ENCODE measurements at places on chromosomes 6 and 20.

DNA sequence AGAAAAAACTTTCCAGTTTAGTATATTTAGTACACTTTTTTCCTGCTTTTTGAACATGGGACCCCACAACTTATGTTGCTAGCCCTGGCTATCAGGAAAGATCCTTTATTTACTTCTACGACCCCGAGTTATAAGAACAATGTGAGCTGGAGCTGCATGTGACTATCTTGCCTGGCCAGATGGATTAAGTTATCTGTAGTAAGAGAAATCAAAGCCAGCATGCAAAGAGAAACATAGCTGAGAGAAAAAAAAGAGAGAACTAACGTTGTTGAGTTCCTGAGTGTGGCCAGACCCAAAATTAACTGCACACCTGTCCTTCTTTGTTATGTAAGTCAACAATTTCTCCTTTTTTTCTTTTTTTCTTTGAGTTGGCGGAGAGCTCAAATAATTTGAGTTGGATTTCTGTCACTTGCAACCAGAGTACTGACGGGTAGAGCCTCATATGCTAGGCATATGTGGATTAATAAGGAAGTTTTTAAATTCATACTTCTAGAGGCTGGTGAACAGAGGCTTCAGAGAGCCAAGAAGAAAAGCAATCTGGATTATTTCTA is 219.5 kb downstream of the HACE1 start:
- DNase-seq: no peak

DNA sequence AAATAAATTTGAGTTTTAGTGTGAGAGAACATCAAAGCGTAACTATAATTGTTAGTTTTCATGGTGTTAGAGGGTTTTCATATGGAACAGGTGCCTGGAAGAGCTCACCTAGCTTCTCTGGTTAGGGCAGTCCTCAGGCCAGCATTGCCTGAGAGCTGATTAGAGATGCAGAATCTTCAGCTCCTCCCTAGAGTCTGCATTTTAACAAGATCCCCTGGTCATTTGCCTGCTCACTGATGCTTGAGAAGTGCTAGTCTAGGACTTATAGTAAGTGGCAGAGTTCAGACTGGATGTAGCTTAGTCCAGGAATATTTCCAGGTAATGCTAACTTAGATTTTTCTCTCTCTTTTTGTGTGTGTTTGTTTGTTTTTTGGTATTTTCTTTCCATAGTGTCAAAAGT is 21.7 kb upstream of the SMIM26 start:
- no peak for DNase-seq

GRCh38 chr6:105821777-105822176 is 264.4 kb upstream of the PRDM1 start:
- no peak for DNase-seq

DNA sequence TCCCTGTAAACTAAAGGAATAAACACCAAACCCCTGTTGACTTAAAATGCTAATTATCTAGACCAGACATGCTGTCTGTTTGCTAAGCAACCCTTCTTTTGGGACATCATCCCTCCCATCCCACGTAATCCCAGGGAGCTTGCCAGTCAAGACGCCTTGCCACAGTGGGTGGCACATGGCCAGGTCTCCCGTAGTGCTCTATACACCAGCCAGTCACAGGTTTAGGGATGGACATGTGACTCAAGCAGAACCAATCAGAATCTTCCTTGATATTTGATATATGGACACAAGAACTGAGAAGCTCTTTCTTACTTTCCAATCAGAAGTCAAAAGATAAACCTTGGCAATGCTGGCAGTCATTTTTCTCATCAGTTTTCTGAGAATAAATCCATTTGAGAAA is 60.0 kb downstream of the CNKSR3 start:
- DNase-seq: no peak

DNA sequence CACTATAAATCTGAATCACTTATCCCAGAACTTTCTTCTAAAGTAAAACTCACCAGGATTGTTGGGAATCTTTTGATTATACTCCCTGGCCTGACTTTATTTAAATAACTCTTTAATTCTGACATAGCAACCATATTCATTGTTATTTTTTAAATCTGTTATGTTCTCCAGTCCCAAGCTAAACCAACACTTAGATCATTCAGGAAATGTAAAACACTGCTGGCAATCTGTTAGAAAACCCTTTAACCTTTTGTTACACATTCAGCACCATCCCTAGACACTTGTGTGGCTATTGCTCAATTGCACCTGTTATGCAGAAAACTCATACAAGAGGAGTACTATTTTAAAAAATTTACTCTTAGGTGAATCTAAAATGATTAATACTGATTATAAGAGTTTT is 101.8 kb upstream of the NHSL1 start:
- no peak for DNase-seq

- DNase-seq: peak; percentile 60
These were observed 17.6 kb upstream of the ENTPD6 start for GRCh38 chr20:25177890-25178321.

DNA sequence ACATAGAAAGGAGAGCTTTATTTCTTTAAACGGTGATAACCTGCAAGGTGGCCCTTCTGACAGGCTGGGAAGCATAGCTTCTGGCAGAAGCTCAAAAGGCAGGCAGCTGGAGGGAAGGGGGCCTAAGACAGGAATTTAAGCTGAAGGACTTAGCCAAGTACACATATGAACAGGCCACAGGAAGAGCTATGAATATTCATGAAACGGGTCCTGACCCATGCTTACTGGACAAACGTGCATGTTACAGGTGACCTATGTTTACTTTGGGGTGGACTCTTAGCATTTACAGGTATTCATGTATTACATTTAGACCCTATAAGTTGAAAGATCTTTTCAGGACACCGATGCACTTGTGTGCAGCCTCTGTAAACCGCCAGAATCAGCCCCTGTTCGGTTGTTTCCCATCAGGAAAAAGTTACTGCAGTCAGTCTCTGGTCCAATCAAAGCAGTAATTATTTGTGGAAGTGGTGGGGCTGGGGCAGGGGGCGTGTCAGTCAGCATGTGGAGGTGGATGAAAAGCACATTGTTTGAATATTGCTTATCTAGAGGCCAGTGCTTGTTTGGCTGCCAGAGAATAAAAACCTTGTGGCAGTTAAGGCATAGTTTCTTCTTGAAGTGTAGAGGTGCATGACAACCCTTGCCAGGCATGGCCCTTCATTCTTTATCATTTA is 2.9 kb upstream of the GZF1 start:
- DNase-seq: no peak

GRCh38 chr6:144266091-144266649 is 19.0 kb upstream of the UTRN start:
- peak; percentile 59 for DNase-seq

- no peak for DNase-seq
These were observed 10.9 kb downstream of the IL20RA start for GRCh38 chr6:137033828-137034227.

DNA sequence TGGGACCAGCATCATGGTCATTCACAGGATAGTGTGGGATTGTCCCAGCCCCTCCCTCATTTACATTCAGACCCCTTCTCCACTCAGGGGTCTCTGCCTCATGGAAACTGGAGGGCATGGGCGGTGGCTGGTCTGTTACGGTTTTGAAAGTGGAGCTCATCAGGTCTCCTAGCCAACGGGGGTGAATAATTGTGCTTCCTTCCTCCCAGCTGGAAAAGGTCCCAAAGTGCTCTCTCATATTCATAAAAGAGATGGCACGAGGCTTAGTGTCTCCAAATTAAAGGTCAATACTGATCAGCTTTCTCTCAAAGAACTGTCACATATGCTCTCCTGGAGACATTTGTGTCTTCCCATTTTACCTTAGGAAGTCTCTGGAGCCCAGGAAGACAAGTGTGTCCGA is 19.9 kb downstream of the JARID2 start:
- no peak for DNase-seq

DNA sequence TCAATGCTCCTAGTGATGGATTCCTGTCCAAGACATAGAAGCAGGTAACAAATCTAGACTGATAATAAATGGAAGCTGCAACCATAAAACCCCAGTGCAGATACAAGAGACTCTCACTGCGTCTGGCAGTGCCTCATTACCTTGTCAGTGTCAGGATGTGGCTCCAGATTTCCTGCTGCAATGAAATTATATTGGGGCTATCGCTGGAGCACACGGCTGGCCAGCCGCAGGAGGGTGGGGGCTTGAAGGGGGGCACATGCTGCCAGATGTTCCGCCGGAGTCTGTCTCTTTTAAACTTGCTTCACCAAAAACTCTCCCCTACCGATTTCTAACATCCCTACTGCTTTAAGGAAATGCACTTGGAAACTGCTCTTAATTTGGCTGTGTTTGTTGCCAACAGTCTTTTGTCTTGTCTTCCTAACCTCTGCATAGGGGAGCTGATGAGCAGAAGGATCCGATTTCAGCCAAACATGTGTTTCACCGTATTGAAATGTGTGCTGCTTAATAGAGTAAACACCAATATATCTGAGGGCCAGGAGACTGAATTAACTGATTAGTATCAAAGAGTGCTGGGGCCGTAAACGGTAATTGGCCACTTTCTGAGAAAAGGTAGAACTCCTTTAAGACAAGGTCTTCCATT is 102.2 kb upstream of the EXOC2 start:
- no peak for DNase-seq

- peak; percentile 79 for DNase-seq
These were observed 15.7 kb downstream of the ATP9A start for GRCh38 chr20:51752343-51752951.

DNA sequence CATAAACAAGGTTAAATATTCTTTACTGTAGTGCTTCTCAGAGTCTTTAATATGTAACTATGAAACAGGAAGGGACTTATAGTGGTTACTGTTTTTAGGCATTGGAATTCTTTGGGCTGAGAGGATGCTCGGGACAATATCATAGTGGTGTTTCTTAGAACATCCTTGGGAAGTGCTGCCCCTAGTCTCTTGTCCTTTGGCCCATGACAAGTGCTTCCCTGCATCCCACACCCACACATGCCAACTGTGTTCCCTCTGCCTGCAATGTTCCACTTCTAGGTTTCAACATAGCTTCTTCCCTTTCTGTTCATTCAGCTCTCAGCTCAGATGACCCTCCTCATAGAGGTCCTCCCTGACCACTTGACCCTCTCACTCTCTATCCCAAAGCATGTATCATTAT is 37.6 kb downstream of the CFAP61 start:
- DNase-seq: no peak

DNA sequence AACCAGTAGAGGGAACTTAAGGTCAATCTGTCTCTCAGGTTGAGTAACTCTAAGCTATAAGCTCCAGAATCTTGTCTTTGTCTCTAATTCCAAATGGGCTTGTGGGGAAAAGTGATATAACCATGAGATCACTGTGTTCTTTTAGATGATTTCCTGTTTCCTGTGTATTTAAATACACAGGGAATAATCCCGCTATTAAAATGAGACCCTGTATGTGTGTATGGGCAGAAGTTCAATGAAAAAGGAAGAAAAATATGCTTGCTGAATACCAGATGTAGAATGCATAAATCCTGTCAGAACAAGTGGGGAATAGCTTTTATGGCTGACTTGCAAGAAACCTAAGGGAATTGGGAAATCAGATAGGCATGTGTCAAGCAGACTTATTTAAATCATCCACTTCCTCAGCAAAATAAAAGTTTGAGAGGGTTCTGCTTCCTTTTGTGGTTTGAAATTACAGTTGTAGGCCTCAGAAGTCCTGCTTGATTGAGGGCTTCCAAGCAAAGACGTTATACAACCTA is 164.7 kb upstream of the PDE7B start:
- no peak for DNase-seq

- no peak for DNase-seq
These were observed 179.5 kb downstream of the TFAP2A start for GRCh38 chr6:10235344-10235743.

DNA sequence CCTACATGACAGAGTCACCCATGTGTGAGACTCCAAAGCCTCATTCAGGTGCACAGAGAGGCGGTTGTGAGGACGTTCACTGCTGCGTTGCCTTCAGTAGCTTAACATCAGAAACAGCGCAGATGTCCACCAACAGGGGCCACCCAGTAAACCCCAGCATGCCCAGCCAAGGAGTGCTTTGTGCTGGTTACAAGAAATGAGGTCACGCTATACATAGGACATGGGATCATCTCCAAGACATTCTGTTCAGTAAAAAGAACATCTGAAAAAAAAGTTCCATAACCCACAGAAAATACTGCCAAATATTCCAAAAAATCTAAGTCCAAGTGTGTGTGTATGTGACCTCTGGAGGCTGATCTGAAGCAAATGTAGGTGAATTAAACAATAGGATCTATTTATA is 16.0 kb downstream of the SLC52A3 start:
- no peak for DNase-seq

DNA sequence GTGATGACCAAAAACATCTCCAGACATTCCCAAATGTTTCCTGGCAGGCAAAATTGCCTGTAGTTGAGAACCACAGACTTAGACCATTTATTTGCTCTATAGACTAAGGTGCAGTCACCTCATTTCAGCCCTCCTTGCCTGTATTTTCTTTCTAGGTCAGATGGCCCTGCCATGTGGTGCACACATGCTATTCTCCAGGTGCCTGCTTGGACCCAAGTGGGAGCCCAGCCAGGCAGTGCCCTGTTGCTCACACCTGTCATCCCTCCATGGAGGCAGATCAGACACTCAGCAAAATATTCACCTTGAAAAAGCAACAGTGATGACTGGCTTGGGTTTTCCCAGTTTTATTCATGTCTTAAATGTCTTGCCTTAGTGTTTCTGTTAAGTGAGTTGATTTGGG is 311.4 kb downstream of the TFAP2C start:
- DNase-seq: no peak

DNA sequence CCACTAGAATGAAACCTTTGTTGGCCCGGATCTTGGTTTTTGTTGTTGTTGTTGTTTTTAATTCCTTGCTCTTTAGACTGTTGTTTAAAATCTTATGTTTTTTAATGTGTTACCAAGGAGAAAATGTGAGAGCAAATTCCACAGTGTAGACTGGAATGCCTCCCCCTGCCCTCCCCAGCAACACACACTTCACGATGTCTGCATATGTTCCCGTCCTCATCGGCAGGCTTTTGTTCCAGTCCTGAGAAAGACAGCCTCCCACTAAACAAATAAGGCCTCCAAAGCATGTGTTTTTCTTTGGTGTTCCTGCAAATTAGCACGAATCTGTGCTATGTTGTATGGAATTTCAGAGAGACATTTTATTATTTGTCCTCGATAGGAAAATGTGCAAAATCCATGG is 263.3 kb upstream of the QKI start:
- DNase-seq: no peak

Data from kidney glomerular epithelial cell (primary cell).